ENCODE measurements at places on chromosomes 16 and 17. TPM values are rescaled to one million over a fixed set of nuclear protein-coding genes. Genes with fewer than 3 reads are reported as not detected.

HOXB9 gene
- total RNA-seq = 40.1 TPM

C17orf58 gene
- total RNA-seq = 38.1 TPM

COG7 gene
- 22.1 TPM for total RNA-seq

TP53TG3C gene
- not detected for total RNA-seq

MPP2 gene
- total RNA-seq = 16.4 TPM

SOX8 gene
- 5.2 TPM for total RNA-seq

IL34 gene
- total RNA-seq = not detected

CD300H gene
- not detected for total RNA-seq

ABCC12 gene
- not detected for total RNA-seq

MT2A gene
- total RNA-seq = 710 TPM

KCNG4 gene
- not detected for total RNA-seq

ABCC11 gene
- 0.54 TPM for total RNA-seq
